ENCODE measurements at places on chromosomes 4 and X.

GRCh38 chr4:58809948-58810347, 1699.8 kb upstream of the IGFBP7 start:
- DNase-seq = no peak

DNA sequence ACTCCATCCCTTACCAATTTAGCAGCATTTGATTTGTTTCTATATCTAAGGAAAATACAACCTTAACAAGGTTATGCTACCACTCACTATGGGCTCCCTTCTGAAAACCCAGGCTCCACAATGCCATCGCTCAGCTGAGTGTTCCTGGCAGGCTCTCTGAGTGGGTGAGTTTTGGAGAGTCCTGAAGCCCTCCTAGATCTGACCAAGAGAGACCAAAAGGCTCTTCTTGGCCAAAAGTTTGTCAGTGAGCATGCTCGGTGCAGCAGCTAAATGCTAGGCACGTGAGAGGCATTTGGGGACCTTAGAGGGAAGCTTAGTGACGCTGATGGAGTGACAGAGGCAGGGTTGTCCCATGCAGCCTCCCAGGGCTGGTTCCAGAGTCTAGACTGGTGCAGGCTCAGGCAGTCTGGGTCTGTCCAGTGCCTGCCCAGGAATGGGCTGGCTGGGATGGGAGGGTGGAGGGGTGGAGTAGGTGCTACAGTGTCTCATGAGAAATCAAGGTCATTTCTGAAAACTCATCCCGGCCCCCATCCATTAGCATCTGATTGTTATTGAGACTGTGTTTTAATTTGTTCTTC, 346.8 kb downstream of the NR3C2 start:
- no peak for DNase-seq

- no peak for DNase-seq
Observed at GRCh38 chrX:123324625-123325024, 140.5 kb downstream of the GRIA3 start.

- no peak for DNase-seq
Observed at GRCh38 chrX:140733766-140734342, 24.3 kb downstream of the LINC00632 start.

DNA sequence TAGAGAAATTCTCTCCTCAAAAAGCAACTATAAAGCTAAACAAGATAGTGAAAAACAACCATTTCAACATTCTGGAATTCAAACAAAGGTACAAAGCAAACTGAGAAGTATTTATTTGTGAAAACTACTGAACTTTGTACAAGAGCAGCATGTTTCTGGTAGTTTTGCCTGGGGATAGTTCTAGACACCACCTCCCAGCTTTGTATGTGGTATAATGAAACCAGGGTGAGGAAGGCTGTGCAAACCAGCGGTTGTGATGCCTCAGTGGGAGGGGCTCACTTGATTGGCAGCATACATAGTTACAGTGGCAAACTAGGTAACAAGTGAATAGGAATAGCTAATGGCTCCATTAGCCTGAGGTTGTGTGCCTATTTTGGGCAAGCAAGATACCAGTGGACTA, 18.6 kb upstream of the FRMD7 start:
- no peak for DNase-seq

DNA sequence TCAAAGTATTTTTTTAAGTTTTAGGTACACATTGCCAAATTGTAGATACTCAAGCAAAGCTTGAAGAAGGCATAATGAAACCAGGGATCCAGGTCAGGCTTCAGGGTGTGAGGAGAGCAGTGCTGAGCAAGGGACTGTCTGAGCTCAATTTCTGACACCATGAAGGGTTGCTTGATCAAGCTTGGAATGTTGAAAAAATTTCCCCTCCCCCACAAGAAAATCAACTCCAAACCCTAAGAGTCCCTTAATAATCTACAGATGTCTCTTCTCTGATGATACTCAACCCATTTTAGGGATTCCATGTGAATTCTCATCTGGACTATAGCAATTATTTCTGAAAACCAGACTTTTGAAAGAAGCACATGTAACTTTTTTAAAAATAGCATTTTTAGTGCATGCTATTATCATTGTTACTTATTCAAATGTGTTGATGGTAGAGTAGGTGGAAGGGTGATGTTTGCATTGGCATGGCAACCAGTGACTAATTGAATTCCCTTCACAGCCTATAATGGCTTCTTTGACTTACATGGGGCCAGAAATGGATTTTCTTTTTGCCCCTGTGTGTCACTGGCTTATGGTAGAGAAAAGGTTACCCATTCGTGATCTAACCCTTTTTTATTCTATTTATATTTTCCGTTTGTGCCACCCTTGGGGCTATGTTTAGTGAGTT, 252.0 kb downstream of the FBXW7 start:
- DNase-seq = no peak

- no peak for DNase-seq
Observed at GRCh38 chr4:6162885-6163284, 37.5 kb downstream of the JAKMIP1 start.

DNA sequence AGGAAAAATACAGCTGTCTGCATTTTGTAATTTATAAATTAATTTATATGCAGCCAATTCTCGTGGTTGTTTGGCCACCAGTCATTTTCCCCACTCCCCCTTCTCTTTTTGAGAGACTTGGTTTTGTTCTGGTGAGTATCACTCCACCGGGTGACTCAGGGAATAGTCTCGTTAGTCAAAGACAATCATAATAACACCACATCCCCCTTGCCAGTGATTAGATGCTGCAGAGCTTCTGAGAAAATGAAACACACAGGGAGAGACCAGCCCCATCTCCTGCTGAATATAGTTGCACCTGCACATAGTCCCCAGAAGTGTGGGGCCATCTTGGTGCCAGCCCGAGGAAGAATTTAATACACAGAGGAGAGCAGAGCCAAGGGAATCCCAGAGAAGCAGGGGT, 8.0 kb upstream of the FNIP2 start:
- no peak for DNase-seq

DNA sequence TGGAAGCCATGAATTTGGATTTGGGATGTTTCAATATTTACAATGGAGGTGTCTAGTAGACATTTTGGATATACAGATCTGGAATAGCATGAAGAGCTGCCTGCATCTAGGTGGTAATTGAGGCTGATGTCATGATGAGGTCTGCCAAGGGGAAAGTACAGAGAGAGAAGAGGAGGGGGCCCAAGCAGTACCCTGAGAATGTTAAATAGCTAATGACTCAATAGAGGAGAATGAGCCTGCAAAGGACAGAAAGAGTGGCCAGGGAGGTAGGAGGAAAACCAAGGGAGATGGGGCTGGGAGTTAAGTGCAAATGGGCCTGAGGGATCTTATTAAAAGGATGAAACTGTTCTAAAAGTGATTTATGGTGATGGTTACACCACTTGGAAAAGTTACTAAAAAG, 182.2 kb upstream of the KIT start:
- DNase-seq = no peak

DNA sequence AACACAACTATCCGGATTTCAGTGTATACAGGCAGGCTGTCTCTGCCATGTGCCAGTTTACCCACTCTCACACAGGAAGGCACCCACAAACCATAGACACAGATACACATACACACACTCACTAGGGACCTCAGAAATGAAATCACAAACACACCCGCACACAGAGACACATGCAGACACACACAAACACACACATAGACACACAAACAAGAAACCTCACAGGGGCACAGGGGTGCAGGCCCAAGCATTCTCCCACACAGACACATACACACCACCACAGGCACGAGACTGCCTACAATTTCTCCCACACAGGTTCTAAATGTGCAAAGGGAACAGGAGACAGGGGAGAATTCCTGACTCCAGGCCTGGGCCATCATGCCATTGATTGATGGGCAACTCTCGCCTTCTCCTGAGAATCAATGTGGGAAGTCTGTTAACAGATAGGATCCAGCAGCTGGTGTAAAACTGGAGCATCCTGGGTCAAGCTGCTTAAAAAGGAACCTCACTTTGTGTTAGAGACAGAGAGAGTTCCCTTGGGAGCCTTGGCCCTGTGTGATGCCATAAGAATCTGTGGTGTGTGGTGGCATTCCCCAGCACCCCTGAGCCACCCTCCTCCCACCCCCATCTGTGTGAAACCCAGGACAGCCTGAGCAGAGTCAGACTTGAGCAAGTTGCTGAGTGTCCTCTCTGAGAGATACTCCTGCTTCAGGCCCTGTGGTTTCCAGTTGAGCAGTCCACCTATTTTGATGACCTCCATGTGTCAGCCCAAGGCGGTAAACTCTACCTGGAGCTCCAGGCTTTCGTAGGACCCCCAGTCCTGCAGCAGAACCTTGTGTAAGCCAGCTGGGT, 33.9 kb downstream of the NBDY start:
- no peak for DNase-seq

DNA sequence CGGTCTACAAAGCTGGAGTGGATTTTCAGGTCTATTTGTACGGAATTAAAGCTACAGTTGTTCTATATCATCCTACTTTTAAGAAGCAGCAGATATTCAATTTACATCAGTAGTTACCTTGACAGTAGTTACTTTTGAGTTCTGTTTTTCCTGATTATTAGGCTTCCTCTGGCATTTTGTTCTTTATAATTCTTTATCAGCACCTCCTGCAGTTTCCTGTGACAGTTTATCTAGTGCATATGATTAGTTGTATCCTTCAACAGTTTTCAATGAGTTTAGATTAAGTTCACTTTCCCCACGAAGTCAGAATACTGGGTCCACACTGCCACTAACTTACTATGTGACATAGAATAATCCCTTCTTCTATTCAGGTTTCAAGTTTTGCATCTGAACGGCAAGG, 71.7 kb downstream of the IDS start:
- DNase-seq = no peak

- no peak for DNase-seq
Observed at GRCh38 chrX:37820646-37821045, 26.7 kb downstream of the DYNLT3 start.

DNA sequence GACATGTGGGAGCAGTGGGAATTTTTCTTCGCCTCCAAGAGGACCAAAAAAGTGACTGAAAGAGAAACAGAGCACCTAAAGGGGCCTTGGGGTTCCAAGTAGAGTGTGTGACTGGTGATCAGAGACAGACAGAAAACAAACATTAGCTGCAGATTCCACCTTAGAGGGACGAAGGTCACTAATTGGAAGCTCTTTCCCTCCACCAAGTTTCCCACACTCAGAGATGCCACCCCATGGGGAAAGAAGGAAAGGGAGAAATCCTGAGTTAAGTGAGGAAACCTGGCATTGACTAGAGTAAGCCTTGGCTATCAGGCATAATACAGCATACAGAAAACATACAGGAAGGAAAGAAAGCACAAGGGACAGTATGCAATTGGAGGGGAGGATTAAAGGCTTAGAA, 90.9 kb downstream of the HNRNPD start:
- DNase-seq = no peak

- no peak for DNase-seq
Observed at GRCh38 chrX:9312922-9313867, 151.7 kb upstream of the TBL1X start.

GRCh38 chr4:99506781-99507180, 4.0 kb upstream of the C4orf17 start:
- DNase-seq = no peak

GRCh38 chr4:5192271-5192670, 141.0 kb downstream of the STK32B start:
- no peak for DNase-seq

GRCh38 chr4:41120297-41121217, 93.8 kb downstream of the APBB2 start:
- DNase-seq = no peak
